ENCODE measurements at places on chromosomes 12 and 14.

- no peak for DNase-seq
Observed at GRCh38 chr14:59299731-59300130, 111.3 kb downstream of the DAAM1 start.

GRCh38 chr12:102652645-102653313 is 172.4 kb upstream of the IGF1 start:
- DNase-seq = no peak

DNA sequence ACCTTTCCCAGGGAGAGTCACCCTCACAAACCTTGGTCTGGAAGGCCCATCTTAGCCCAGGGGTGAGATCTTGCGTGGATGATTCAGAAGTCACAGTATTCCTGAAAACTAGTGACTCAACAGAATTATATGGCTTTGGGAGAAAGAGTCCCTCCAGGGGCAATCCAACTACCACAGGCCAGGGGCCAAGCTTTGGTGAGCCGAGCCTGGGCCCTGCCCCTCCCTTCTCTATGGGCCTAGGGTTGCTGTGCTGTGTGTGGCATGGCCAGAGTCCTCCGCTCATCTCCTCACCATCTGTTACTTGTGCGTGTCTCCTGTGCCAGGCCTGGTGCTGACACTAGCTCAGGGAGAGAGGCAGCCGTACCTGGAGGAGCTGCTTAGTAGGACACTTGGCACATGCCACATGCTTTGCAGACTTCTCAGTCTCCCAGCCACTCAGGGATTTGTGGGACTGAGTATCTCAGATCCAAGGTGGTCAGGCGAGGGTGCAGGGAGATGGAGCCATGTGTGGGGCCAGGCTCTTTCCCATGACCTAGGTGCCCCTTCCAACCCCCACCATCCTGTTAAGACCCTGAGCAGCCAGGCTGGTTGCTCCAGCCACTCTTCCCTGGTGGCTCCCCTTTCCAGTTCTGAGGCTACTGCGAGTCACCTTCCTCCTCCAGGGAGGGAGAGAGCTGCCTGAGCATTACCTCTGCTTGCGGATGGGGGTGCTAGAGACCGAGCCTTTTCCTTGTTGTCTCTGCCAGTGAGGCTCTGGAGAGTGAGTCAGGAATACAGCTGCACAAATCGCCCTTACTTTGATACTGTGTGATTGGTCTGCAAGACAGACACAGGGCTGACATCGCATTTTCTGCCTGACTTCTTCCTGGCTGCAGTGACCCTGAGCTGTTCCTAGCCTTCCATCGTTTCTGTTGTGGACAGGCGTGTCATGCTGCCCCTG is 94.1 kb downstream of the SLC25A47 start:
- no peak for DNase-seq

DNA sequence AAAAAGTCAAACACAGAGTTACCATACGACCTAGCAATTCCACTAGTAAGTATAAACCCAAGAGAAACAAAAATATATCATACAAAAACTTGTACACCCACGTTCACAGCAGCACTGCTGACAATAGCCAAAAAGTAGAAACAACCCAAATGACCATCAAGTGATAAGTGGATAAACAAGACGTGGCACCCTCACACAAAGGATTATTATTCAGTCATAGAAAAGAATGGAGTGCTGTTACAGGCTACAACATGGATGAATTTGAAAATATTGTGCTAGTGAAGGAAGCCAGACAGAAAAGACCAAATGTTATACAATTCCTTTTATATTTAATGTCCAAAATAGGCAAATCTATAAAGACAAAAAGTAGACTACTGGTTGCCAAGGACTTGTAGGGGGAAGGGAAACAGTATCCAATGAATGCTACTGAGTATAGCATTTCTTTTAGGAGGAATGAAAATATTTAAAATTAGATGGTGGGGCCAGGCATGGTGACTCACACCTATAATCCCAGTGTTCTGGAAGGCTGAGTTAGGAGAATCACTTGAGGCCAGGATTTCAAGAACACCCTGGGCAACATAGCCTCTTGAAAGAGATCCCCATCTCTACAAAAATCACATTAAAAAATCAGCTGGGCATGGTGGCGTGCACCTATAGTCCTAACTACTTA is 41.9 kb downstream of the SPTLC2 start:
- DNase-seq = no peak

DNA sequence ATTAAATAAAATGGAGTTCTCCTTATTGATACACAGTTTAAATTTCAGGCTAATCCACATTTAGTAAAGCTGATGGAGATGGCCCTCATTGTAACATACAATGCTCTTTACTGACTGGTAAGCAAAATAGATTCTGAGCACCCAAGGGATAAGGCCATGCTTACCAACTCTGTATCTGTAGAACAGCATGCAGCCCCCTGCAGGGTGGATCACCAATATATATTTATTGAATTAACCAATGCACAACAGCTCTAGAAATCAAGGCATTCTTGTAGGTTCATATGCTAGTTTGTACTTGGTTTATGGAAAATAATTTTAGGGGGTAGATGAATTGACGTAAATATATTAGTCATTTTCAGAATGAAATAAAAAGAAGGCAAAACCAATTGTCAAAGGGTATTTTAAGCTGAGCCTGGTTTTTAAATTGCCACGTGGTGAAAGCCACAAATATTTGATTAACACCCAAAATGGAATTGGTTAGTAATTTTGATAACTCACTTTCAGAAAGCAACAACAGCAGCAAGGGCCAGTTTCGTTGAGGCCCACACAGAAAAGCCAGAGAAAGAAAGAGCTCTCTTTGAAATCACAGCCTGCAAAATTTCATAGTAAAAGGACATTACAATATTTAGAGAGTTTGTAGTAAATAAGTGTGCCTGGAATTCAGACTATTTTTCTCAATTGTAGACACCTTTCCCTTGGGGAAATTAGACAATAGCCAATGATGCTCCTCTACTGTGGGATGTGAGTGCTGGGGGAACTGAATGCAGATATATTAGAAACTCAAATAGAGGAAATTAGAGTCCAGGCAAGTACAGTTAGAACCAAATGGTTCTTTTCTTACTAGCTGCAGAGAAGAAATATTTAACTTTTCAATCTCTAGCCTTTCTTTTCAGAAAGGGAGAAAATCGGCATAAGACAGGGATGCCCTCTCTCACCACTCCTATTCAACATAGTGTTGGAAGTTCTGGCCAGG is 216.2 kb upstream of the ABCD2 start:
- no peak for DNase-seq

- DNase-seq = peak; percentile 94
Observed at GRCh38 chr14:37595809-37596621, 586 bp downstream of the TTC6 start.

- DNase-seq = no peak
Observed at GRCh38 chr14:25677111-25677510, 627.2 kb upstream of the STXBP6 start.

DNA sequence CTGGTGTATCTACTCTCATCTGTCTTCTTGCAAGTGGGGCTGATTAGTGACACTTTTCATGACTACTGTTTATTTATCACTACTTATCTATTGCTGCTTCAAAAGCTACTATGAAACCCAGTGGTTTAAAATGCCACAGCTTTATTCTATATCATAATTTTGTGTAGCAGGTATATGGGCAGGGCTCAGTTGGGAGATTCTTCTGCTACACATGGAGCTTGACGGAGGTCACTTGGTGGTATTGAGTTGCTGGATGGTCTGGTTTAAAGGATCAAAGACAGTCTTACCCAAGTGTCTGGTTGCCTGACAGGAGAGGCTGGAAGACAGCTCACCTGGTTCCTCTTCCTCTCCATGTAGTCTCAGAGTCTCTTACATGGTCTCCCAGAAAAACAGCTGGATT is 222.7 kb downstream of the TMEM132D start:
- no peak for DNase-seq

DNA sequence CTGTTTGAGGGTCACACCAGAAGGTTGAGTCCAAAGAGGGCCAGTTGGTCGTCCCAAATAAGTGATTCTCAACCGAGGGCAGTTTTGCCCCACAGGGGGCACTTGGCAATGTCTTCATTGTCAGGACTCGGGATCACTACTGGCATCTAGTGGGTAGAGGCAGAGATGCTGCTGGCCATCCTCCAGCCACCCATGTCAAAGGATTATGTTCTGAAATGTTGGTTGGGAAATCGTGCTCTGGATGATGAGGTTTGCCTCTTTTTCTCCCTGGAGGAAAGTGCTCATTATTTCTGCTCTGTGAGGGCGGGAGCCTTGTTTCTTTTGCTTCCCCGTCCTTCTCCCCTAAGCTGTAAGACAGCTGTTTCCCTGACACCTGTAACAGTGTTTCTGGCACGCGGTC is 3.6 kb downstream of the ZNF839 start:
- peak; percentile 28 for DNase-seq

- DNase-seq = no peak
Observed at GRCh38 chr12:107459641-107460040, 226.0 kb upstream of the PWP1 start.

GRCh38 chr14:54785778-54786770 is 116.6 kb downstream of the GCH1 start:
- DNase-seq = no peak

DNA sequence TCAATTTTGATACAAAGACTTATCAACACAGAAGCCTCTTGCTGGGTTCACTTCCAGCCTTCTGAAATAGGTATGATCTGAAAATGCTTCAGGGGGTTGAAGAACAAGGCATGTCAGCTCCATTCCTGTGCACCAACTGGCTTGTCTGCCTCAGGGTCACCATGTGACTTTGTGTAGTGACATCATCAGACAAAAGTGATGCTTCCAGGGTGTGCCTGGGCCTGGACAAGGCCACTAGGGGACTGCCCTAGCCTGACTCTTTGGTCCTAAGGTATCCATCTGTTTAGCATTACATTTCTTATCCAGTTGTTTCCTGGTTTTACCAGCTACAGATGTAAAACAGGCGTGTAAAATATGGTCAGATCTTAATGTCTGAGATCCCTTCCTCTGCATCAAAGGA is 155.6 kb downstream of the CAND1 start:
- DNase-seq = no peak

GRCh38 chr12:77606348-77606747 is 224.3 kb upstream of the NAV3 start:
- no peak for DNase-seq

DNA sequence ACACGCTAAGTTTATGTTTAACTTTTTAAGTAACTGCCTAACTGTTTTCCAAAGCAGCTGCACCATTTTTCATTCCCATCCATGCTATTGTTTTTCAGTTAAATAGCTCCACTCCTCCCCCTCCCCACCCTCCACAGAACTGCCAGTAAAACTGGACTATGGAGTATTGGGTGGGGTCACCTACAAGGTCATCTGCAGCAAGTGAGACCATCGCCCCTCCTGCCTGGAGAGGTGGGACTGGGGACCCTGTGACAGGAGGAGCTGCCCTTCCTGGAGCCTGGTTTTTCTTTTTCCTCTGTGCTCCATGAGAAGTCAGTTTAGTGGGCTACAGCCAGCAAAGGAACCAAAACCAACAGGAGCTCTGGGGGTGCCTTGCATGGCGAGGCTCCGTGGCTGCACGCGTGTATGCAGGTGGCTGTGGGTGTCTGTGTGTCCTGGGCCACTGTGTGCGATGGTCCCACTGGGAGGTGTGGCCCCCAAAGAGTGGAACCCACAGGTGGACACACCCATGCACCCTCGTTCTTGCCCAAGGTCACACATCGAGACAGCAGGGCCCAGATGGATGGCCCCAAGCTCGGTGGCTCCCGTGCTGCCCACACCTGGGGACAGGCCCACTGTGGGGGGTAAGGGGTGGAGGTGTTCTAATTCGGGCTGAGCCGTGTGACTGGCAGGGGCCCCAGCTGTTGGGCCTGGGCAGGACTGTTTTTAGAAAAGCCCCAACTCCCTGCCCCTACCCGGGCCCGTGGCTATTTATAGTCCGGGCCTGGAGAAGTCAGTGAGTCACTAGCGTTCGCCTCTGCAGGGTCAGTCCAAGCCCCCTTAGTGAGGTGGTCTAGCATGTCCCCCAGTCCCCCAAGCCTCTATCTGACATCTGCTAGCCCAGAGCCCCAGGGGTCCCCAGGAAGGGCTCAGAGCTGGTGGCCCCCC is 2.3 kb upstream of the ADSS1 start:
- no peak for DNase-seq

- DNase-seq = no peak
Observed at GRCh38 chr14:60721326-60722106, 2.6 kb downstream of the SIX4 start.

DNA sequence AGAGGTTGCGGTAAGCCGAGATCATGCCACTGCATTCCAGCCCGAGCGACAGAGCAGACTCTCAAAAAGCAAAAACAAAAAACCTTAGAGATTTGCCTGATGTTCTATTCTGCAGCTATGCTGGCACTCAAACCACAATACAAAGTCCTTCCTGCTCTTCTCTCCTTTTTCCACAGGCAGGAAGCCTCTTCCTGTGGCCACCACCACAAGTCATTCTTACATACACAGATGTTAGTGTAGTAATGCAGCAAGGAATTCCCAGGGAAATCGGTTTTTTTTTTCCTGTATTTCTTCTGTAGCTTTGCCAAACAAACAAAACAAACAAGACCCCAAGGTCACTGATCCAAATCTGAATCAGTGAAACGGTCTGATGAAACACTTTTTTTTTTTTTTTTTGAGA is 104.3 kb downstream of the FIGNL2 start:
- DNase-seq = no peak
